Skeletal muscle cell (primary cell): ENCODE measurements at places on chromosomes 4 and X.

DNA sequence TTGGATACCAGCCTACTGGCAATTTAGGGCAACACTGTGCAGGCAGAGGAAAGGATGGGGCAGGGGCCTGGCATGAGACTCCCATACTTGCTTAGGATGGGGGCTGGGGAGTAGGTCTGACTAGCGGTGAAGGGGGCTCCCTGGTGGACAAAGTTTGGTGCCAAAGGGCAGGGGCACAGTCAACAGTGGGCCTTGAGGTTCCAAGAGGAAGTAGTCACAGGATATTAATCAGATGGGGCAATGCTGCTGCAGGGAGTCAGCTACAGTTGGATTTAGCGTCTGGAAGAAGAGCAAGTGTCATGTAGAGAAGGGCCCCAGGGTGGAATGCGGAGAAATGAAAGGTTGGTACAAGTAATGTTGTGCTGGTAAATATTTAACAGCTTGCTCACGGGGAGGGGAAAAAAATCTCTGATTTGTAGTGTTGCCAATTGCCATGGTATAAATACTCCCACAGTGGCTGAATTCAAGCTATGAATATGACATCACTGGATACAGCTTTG lies 139.4 kb downstream of the PJA1 start:
- peak; percentile 31 for DNase-seq

GRCh38 chrX:8591501-8591900 lies 126.9 kb downstream of the VCX3B start:
- DNase-seq: no peak

DNA sequence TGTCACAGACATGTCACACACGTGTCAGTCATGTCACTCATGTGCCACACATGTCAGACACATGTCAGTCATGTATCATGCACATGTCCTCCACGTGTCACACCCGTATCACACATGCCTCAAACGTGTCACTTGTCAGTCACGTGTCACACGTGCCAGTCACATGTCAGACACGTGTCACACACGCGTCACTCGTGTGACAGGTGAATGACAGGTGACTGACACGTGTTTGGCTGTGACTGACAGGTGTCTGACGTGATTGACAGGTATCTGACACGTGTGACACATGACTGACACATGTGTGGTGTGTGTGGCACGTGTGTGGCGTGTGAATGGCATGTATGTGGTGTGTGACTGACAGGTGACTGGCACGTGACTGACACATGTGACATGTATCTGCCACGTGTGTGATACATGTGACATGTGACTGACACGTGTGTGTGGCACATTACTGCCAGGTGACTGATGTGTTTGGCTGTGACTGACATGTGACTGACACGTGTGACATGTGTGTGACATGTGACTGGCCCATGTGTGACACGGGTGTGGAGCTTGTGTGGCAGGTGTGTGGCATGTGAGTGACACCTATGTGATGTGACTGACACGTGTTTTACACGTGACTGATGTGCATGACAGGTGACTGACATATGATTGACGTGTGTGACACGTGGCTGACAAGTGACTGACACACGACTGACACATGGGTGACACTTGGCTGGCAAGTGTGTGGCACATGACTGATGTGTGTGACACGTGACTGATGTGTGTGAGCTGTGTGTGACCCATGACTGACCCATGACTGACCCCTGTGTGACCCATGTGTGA lies 90.7 kb upstream of the GPC3 start:
- no peak for DNase-seq

- no peak for DNase-seq
Measured at GRCh38 chr4:1381944-1382541, 24.2 kb downstream of the NKX1-1 start.

DNA sequence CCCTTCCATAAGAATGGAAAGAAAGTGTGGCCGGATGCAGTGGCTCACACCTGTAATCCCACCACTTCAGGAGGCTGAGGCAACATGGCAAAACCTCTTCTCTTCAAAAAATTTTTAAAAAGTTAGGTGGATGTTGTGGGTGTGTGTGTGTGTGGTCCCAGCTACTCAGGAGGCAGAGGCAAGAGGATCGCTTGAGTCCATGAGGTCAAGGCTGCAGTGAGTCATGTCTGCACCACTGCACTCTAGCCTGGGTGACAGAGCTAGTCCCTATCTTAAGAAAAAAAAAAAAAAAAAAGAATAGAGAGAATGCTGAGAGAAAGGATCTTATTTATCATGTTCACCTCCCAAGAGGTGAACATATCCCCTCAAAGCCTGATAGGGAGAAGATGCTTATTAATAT lies 492.1 kb upstream of the SMIM31 start:
- no peak for DNase-seq

DNA sequence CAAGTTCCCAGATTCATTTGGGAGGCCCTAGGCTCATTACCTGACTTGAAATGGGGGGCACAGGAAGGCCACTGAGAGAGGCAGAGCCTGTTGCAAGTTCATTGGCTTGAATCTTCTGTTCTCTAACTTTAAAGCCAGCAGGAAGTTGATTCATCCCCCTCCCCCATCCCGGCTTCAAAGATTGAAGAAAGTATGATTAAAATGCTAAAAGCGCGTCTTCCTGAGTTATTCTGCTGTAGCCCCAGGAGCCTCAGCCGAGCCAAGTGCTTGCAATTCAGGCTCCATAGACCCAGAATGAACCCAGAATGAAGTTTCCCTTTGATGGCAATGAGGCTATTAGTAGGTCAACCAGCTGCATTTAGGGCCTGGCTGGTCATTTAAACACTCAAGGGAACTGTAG lies 14.7 kb downstream of the CHST7 start:
- no peak for DNase-seq

DNA sequence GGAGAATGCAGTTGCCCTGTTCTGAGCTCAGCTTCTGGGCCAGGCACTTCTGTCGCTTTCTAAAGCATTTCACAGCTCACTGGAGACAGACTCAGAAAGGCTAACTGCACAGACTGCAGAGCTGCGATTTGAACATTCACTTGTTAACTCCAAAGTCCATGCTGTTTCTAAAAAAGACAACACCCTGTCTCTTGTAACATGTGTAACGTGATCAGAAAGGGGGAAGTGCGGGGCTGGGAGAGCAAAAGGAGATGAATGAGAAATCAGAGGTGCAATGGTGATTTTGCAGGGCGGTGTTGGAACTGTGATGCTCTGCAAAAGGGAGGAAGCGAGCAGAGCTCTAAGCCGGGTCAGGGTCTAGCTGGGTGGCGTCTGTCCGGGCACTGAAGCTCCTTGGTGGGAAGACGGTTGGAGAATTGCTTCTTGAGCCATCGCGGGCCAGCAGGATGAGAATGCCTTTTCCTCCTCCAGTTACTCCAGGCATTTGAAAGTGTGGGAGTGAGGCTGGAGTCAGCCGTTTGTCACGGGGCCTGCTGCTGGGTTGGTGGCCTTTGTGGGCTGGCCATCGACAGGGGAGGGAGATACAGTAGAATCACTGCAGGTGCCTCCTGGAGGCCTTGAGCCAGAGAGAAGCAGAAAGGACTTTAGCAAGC lies 20.3 kb downstream of the TBC1D14 start:
- no peak for DNase-seq

DNA sequence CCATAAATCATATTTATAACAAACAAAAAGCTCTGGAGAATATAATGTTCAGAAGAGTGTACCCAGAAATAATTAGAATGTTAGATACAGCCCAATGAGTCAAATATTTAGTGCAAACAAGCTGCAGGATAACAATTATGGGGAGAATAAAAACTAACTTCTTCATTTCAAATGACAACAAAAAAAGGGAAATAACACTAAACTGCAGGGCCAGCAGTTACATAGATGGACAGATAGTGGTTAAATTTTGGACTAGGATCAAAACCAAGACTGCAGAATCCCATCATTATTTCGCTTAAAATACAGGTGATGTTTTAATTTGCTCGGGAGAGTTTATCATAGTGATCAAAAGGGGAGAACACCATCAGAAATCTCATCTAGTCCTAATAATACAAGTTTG lies 617 bp upstream of the GPR34 start:
- no peak for DNase-seq

DNA sequence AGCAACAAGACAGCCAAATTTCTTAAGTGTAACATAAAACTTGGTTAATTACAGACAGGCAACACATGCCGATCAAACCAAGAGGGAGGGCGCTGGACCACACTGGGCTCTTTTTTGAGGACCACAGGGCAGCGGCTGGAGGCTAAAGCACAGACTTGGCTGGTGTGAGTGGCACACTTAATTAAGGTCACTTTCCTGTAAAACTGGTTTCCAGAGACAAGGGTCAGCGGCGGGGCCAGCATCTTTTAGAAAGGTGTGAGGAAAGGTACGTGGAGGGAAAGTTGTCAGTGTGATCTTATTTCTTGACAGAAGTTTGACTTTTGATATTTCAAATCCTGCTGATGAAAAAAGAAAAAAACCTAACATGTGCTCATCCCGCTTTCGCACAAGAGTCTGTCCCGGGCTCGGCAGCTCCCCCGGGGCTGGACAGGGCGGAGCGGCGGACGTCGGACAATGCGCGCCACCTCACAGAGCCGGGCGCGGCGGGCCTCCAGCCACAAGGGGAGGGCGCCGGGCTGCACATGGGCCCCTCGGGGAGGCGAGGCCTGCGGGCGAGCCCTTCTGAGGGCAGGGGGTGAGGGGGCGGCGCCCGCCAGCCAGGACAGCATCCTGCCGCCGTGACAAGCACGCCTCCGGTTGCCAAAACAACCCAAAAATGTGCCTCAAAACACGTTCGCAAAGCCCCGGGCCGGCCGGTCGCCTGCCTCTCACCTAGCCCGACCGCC lies 660 bp upstream of the HSPA4L start:
- no peak for DNase-seq

- DNase-seq: no peak
Measured at GRCh38 chr4:33482773-33483172, 2761.5 kb downstream of the ARAP2 start.

- no peak for DNase-seq
Measured at GRCh38 chrX:111083081-111083480, 12.9 kb upstream of the PAK3 start.

DNA sequence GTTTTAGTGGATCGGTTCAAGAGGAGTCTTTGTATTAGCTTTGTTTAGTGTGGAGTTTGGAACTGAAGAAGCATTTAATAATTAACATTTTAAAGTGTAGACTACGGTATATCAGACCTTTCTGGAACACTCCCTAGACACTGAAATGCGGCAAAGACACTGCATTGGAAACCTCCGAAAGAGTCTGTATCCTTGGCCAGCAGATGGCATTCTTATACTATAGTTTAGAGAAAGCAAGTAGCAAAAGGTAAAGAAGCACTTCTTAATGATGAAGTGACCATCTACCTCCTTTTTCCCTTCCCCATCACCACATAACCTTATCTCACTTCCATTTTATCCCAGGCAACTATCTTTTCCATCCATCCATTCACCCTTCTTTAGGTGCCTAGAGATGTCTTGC lies 7.6 kb downstream of the FABP2 start:
- DNase-seq: no peak
